ENCODE measurements at places on chromosomes 3 and 15.

GRCh38 chr3:197877902-197878301, 72.1 kb upstream of the RPL35A start:
- no peak for DNase-seq

GRCh38 chr3:106617276-106617675, 748.5 kb upstream of the CBLB start:
- DNase-seq: no peak

GRCh38 chr15:83112233-83112955, 4.9 kb downstream of the TM6SF1 start:
- peak; percentile 27 for DNase-seq

- DNase-seq: no peak
Measured at GRCh38 chr15:89178307-89178977, 42.9 kb downstream of the RLBP1 start.

DNA sequence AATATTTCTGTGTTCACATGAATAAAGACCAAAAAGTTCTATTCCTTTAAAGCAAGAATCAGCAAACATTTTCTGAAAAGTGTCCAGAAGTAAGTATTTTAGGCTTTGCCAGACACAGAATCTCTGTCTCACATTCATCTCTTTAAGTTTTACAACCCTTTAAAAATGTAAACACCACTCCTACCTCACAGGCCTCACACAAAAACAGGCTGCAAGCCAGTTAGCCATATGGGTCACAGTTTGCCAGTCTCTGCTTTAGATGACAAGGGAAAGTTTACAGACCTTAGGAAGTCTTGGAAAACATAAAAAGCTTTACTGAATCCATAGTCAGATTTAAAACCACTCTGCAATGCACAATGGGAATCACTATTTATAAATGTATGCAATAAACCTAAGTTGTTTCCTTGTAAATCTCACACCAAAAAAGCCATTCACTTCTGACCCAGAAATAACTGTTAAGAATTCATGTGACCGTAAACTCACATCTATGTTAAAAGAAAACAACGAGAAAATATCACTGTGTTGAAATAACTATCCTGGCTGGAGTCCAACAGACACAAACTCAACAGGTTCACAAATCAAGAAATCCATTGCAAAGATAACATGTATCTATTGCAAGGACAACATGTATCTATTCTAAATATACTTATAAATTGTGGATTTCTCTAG, 308.2 kb downstream of the ULK4 start:
- DNase-seq: no peak

GRCh38 chr15:32643907-32644445, 2.5 kb downstream of the SCG5 start:
- DNase-seq: no peak

- no peak for DNase-seq
Measured at GRCh38 chr3:3734881-3735280, 64.3 kb upstream of the LRRN1 start.

DNA sequence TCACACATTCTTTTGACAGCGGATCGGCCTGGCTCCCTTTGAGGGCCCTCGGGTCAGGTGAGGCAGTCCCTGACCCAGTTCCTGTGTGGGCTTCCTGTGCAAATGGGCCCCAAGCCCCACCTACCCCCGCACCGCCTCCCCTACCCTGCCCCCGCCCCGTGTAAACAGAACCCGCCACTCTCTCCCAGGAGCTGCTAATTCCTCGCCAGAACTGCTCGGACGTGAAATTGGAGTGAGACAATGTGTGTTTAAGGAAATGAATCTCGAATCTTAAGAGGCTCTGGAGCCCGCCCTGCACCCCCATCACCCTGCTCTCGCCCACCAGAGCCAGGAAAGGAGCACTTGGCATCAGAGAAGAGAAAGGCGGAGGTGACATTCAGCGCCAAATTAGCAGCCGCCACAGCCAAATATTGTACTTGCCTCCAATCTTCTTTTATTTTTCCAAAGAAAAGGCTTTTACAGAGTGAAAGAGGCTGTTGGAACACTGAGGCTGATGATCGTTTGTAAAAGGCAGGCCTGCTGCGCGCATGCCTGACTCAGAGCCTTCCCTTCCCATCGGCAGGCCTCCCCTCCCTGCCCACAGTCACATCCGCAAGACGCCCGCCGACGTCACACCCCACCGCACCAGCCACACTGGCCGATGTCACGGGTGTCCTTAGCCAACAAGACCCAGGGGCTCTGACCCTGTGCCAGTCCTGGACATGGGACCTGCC, 53.1 kb downstream of the CACNA2D2 start:
- DNase-seq: no peak

GRCh38 chr3:65936908-65937638, 101.6 kb downstream of the MAGI1 start:
- no peak for DNase-seq

- no peak for DNase-seq
Measured at GRCh38 chr3:67288466-67289106, 290.5 kb downstream of the KBTBD8 start.

GRCh38 chr15:91151781-91152563, 51.9 kb downstream of the SV2B start:
- no peak for DNase-seq

DNA sequence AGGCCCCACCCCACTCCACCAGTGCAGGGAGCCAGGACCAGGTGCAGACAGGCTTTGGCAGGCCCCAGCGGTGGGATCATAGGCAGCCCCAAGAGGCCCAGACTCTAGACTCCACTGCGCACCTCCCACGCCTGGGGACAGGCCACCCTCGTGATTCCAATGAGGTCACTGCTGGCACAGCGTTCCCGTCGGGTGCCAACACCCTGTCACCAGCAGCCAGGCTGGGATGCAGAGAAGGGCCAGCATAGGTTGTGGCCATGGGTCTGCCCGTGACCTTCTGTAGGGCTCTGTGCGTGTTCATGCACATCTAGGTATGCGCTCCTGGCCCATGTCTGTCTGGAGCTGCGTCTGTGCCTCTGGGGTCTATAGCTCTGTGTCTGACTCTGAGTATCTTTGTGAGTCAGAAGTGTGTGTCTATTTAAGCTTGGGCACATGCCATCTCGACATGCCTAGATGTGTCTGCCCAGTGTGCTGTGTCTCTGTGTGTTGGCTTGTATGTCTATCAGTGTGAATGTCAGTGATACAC, 13.0 kb downstream of the VIPR1 start:
- no peak for DNase-seq

GRCh38 chr3:139460076-139460475, 16.2 kb downstream of the RBP2 start:
- DNase-seq: no peak

DNA sequence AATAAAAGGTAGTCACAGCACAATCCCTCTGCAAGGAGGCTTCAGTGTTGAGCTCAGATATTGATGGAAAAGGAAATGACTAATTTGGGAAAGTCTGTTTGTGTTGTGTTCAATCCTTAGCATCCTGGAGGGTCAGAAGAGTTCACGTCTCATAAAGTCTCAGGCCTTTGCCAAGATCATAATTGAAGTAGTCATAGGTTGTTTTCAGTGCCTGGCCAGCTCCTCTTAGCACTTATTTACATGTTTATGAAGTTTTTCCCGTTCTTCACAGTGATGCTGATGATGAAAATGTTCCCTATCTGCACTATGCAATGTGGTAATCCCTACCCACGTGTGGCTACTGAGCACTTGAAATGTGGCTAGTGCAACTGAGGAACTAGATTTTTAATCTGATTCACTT, 61.6 kb upstream of the TGFBR2 start:
- no peak for DNase-seq

GRCh38 chr15:63465104-63465503, 39.3 kb upstream of the USP3 start:
- no peak for DNase-seq

- DNase-seq: no peak
Measured at GRCh38 chr15:29345549-29346525, 76.2 kb upstream of the NSMCE3 start.

DNA sequence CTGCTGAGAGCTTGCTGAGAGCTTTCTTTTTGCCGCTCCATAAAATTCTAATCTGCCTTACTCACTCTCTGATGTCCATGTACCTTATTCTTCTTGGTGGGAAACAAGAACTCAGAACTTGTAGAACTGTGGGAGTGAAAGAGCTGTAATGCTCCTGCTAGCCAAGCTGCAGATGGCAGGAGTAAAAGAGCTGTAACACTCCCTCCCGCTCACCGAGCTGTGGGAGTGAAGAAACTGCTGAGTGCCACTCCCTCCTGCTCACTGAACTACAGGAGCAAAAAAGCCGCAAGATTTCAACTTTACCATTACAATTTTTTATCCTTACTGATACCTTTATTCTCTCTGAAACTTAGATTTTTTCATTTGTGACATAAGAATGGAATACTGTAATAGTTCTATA, 199.1 kb downstream of the SI start:
- DNase-seq: no peak

- no peak for DNase-seq
Measured at GRCh38 chr3:30848087-30848779, 46.2 kb downstream of the GADL1 start.

GRCh38 chr3:43036621-43037423, 57.7 kb downstream of the GASK1A start:
- no peak for DNase-seq

DNA sequence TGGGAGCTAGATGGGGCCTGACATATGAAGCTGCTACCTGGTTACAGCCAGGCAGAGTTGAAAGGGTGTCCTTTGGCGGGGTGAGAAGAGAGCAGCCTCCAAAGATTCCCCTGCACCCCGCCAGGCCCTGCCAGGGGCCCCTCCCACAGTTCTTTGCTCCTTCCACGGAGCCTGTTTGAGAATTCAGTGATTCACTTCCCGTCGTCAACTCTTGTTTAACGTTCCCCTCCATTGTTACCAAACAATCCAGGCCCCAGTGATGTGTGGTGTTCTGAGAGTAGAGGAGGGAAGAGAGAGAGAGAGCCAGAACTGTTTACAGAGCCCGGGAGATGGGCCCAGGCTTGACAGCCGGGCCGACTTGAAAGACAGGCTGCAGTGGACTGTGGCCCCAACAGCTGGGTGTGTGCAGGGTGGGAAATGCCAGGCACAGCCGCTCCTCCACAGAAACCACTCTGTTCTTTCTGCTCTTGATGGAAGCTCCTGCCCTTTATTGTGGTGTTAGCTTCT, 81.5 kb downstream of the SMAD3 start:
- no peak for DNase-seq

GRCh38 chr3:128378631-128379347, 87.9 kb downstream of the DNAJB8 start:
- DNase-seq: no peak

GRCh38 chr3:95815828-95816227, 998.6 kb upstream of the EPHA6 start:
- no peak for DNase-seq

GRCh38 chr15:42157381-42157780, 945 bp upstream of the PLA2G4F start:
- DNase-seq: no peak

- DNase-seq: no peak
Measured at GRCh38 chr15:84819291-84819768, 2.2 kb downstream of the ALPK3 start.

DNA sequence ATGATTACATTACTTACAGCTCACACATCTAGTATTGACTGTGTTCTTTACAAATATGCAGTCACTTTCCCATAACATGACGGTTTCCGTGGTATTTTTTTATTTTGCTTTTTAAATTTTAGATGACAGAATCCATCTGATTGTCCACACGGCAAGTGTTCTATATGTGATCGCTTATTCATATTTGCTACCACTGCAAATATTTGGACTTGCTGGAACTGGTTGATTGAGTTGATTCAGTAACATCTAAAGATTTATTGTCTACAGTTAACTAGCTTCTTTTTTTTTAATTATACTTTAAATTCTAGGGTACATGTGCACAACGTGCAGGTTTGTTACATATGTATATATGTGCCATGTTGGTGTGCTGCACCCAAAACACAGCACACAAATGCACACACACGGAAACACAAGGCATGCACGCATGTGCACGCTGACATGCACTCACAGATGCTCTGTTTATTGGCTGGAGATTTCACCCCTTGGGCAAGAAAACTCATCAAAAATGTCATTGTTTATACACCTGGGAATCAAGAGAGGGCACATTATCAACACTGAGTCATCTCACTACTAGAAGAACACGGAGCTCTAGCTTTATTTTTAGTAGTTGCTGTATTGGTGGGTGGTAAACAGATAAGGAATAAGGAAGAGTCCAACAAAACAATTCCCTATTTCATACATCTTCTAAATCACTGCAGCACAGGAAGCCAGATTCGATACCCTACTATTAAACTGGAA, 16.4 kb downstream of the ARRDC4 start:
- DNase-seq: no peak

GRCh38 chr15:62035256-62035924, 24.9 kb downstream of the VPS13C start:
- DNase-seq: no peak

DNA sequence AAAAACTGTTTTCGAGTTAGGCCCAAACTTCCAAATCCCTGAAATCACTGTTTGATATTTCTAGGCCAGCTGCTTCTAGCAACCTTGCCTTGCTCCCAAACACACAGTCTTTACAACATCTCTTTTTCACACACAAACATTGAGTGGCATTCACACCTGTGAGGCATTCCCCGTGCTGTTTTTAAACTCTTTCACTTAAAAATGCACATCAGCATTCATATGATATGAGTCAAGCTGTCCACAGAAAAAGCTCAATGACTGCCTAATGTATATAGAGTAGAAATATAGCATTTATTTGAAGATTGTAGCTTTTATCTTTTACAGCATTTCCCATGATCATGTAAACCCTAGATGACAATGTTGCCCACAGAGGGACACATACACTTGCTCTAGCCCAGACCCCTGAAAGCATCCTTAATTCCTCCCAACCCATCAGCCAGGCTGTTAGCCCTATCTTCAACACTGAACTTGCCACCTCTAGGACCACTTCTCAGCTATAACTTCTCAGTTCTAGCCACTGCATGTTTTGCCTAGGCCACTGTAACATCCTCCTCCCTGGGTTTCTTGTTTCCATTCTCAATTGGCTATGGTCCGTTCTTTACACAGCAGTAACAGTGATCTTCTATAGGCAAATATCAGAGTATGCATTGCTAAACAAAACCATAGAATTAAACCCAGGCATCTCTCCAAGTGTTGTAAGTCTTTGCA, 782.6 kb downstream of the DIPK2A start:
- DNase-seq: no peak

GRCh38 chr15:31367021-31367729, 40.5 kb downstream of the KLF13 start:
- no peak for DNase-seq

- DNase-seq: no peak
Measured at GRCh38 chr3:4776980-4777581, 202.2 kb upstream of the BHLHE40 start.

DNA sequence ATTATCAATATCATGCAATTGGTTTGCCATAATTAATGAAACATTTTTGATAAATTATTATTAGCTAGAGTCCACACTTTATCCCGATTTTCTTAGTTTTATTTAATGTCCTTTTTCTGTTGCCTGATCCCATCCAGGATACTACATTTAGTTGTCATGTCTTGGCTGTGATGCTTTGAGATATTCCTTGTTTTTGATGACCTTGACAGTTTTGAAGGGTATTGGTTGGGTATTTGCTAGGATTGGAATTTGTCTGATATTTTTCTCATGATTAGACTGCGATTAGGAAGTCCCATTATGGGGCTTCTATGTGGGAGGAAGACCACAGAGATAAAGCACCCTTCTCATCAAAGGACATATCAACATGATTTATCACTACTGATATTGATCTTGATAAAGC, 43.0 kb downstream of the CGNL1 start:
- no peak for DNase-seq
